ENCODE measurements at places on chromosomes 7 and 10.

GRCh38 chr7:137507096-137507495 lies 163.6 kb upstream of the PTN start:
- DNase-seq = no peak

DNA sequence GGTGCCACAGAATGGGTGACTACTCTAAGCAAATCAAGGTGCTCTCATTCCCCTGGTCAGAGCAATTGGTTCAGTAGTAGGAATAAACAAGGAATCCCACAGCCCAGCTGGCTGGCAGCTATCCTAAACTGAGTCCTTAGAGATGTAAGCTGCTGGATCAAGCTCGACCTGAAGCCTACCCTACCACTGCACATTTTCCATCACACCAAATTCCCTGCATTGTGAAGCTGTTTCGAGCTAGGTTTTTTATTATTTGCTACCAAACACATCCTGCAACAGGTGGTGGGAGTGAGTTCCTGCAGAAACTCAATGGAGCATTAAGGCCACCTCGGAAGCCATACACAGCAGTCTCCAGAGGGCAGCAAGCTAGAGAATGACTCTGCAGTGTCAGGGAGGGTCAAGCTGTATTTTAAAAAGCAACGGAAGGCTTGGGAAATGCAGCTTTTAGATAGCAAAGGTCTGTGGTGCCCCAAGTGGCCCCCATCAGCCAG lies 33.7 kb upstream of the TNRC18 start:
- DNase-seq = no peak

DNA sequence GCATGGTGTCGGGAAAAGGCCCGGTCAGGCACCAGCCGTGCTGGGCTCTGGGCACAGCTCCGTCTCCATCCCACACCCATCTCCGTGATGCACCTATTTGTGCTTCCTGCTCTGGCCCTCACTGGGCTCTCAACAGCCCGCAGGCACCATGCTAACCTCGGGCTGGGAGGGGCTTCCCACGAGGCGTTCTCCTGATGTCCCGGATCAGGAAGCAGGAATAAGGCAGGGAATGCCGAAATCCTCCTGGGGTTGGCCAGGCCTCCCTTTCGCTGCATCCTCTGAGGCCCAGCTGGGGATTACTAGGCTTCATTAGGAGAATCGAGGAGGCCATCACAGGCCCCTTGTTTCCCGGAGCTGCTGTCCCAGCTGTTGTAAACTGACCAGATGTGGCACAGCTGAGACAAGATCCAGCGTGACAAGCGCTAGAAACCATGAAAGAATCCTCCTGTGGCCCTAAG lies 72.0 kb downstream of the FAM53B start:
- DNase-seq = no peak

GRCh38 chr7:4556868-4557793 lies 125.0 kb upstream of the FOXK1 start:
- no peak for DNase-seq

Measured in stimulated activated naive CD4-positive, alpha-beta T cell (primary cell).